ENCODE measurements at places on chromosomes 6 and 20.
A peak's percentile ranks its signal among the peaks of the same experiment; 100 is the strongest.

DNA sequence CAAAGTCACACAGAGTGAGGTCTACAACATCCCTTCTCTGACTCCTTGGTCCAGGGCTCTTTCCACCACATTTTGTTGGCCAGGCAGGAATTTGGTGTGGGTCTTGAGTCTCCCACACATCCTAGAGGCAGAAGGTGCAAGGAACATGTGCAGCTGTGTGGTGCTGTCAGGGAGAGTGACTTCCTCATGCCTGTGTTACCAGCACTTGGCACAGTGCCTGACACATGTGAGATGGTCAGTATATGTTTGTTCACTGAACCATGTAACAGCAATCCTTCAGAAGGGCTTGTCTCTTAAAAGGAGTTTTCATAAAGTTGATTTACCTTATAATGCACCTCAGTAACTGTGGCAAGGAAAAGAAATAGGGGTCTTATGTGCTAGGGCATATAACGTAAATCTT is 168.5 kb downstream of the CDC5L start:
- DNase-seq = no peak

DNA sequence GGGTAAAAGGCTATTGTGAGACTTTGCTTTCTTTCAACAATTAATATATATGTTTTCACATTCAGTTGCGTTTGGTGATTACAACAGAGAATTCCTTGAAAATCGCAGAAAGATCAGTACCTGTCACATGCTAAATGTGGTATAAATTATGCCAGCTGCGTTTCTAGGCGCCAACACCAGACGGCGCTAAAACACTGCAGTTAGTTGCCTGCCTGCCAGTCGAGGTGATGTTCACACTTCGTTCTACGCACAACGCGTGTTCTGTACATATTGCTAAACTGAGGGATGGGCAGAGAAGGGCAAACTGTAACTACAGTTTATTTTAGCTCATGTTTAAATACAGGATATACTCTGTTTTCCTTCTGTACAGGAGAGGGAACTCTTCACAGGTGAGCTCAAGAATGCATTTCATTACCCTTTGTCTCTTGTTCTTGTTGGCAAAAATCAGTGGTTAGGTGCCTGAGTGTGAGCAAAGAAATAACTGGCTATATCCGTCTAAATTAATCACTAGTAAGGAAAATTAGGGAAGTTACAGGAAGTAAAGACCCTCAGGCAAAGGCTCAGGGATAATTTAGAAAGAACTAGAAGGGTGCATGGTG is 100.1 kb upstream of the RGS17 start:
- DNase-seq = no peak

DNA sequence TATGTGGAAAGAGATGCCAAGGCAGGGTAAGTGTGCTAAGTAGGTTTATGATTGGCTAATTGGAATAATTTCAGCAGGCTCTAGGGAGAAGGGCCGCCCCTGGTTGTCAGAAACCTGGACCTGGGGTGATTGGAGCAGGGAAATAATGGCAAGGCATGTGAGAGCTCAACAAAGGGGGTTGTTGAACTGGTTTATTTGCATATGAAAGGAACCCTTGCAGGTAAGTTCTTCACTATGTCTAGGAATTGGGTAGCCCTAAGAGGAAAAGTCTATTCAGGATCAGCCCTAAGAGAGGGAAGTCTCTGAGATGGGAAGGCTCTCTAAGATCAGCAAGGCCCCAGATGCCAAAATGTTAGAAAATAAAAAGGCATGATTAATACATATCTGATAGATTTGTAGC is 175.4 kb upstream of the PRND start:
- no peak for DNase-seq

- DNase-seq = no peak
These were observed 141.9 kb upstream of the ENPP5 start for GRCh38 chr6:46312654-46313053.

- DNase-seq = no peak
These were observed 4.4 kb upstream of the OLIG3 start for GRCh38 chr6:137498481-137499190.

DNA sequence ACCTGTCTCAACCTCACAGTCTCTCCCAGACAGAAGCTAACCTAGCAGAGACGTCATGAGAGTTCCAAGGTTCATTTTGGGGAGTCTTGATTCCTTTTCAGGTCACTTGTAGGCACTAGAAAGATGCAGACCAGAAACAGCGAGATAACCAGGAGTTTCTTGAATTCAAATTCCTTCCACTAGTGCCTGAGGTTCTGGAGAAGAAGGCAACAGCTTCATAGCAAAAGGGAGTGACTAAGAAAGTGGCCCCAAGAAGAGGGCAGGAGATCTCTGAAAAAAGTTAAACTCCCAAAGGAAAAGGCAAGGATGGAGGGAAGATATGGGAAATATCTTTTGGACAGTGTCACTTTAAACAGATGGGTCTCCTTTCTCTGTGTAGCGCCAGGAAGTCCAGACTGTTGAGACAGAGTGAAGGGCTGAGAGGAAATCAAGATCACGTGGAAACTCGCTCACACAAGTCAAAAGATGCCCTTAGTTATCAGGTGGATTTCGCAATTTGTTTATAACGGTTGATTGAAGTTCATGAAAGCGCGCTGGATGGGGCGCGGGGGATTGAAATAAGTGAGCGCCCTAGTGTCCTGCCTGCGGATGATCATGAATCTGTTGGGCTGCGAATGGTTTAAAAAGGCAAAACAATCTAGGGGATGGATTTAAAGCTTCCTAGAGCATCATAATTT is 4.8 kb upstream of the PRSS16 start:
- DNase-seq = no peak

- no peak for DNase-seq
These were observed 243.1 kb upstream of the FLRT3 start for GRCh38 chr20:14580418-14581074.

- no peak for DNase-seq
These were observed 94.8 kb upstream of the CNKSR3 start for GRCh38 chr6:154605178-154605881.

DNA sequence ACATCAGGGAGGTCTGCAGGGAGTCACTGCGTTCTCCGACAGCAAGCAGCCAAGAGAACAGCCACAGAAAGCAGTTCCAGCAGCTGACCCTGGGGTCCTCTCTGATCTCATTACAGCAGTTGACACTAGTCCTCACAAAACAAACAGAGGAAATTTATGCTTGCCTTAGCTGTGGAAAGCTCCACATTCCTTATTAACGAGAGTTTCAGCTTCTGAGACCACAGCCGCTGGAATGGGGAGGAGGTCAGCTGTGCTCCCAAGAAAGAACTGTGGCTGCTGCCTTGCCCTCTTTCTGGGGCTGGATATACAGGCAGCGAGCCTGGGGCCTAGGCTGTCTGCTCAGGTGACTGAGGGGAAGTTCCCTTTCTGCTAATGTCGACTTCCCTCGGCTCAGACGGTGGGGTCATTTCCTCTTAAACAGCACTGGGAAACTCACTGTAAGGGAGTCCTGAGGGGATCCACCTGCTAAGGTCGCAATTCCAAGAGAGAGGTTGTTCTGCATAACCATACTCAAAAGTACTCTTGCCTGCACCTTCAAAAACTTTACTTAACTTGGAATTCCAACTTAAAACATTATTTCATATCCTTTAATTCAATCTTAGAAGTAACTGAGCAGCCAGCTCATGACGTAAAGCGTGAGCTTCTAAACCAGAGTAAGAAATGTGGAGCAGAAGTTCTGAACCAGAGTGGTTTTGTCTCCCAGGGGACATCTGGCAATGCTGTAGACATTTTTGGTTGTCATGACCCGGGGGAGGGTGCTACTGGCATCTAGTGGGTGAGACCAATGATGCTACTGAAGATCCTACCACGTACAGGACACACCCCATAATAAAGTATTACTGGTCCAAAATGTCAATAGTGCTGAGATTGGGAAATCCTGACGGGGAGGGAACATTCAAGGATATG is 80.3 kb downstream of the BACH2 start:
- no peak for DNase-seq

DNA sequence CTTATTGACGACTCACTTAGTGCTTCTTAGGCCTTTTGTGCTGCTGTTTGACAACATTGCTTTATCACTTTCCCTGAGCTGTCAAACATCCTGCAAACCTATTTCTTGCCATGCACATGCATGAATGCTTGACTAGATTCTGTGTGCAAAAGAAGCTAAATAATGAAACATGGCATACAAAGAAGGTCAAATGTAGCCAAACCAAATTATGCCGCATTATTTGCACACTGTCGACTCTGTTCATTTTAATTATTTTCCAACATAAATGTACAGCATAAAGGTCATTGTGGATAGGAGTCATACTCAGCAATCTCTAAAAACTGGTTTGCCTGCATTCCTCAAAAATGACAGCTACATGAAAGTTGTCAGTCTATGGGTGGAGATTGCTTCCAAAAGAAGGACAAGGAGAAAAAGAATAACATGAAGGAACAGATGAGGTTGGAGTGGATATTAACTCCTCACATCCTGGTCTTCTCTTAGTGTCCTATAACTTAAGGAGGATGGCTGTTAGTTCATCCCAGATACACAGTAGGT is 123.1 kb upstream of the STXBP5 start:
- DNase-seq = no peak

- DNase-seq = no peak
These were observed 70.3 kb upstream of the SLC22A23 start for GRCh38 chr6:3526962-3527650.

GRCh38 chr6:55617272-55617671 is 38.3 kb upstream of the HMGCLL1 start:
- peak; percentile 33 for DNase-seq

- DNase-seq = no peak
These were observed 163.2 kb upstream of the OLIG3 start for GRCh38 chr6:137657351-137657911.

DNA sequence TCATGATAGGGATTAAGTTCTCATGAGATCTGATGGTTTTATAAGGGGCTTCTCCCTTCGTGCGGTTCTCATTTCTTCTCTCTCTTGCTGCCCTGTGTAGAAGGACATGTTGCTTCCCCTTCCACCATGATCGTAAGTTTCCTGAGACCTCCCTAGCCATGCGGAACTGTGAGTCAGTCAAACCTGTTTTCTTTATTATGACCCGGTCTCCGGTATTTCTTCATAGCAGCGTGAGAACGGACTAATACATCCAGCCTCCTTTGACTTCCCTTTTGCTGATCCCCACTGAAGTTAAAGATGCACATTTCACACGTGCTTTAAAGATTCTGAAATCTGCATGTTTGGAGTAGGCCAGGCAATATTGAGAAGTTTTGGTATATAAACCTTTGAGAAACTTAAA is 543.1 kb downstream of the PRKN start:
- DNase-seq = no peak

GRCh38 chr6:126041516-126041915 is 55.2 kb downstream of the TRMT11 start:
- DNase-seq = no peak

GRCh38 chr6:105251689-105252088 is 71.9 kb upstream of the POPDC3 start:
- no peak for DNase-seq

GRCh38 chr6:90610301-90610750 is 23.5 kb upstream of the MAP3K7 start:
- DNase-seq = no peak

DNA sequence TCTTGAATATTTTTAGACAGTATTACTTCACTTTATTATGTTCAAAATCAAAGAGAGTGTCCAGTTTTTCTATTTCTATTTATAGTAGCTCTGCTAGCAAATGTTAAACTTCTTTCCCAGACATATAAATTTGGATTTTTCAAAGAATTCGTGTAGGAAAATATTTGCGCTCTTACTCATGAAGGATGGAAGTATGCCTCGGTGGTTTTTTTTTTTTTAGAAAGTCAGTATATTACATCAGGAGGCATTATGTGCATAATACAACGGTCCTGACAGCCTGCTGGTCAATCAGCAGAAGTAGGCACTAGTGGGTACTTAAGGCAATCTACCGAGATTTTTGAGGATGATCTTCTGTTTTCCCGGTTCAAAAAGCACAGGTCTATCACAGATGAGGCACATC is 249.3 kb downstream of the TBX18 start:
- DNase-seq = no peak

DNA sequence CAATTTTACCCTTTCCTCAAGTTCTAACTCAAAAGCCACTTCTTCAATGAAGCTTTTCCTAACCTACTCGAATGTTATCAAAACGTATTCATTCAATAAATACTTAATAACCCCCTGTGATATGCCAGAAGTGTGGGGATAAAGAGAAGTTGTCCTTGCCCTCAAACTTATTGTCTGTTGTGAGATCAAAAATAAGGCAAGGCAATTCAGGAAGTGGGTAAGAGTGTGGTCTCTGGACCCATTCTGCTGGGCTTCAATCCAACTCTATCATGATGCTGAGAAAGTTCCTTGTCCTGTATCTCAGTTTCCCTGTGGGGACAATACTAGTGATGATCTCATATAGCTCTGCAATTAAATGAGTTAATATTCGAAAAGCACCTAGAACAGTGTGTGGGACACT is 92.8 kb downstream of the PRDM1 start:
- DNase-seq = no peak

DNA sequence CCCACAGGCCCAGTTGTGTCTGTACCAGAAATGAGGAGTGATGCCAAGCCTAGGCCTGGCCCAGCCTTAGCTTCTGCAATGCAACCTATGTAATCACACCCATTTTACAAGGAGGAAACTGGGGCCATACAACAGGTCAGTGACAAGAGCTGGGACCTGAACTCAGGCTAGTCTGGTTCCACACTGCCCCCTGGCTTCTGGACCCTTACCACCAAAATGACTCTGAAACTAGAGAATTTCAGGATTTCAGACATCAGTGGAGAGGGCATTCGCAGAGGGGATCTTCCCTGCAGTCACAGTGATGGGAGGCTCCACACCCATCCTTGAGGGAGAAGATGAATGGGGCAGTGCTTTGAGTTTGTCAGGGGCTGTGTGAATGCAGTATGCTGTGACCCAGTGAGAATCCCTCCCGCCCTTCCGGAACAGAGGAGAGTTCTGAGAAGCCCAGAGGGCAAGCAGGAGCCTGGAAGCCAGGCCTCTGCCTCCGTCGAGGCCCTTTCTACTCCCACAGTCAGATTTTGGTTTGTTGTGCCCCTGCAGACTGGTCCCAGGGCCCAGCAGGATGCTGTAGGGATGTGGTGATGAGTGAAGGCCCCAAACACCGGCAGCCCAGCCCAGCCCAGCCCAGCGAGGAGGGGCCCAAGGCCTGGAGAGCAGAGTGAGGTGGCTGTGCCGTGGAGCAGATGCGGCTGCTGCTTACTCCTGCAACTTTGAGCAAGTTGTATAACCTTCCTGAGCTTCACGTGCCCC is 48.1 kb upstream of the MYL9 start:
- no peak for DNase-seq

- no peak for DNase-seq
These were observed 422.6 kb downstream of the QKI start for GRCh38 chr6:163836876-163837690.

GRCh38 chr20:47719625-47720024 is 65.7 kb downstream of the SULF2 start:
- no peak for DNase-seq

GRCh38 chr20:5214826-5215225 is 88.0 kb downstream of the CDS2 start:
- no peak for DNase-seq

DNA sequence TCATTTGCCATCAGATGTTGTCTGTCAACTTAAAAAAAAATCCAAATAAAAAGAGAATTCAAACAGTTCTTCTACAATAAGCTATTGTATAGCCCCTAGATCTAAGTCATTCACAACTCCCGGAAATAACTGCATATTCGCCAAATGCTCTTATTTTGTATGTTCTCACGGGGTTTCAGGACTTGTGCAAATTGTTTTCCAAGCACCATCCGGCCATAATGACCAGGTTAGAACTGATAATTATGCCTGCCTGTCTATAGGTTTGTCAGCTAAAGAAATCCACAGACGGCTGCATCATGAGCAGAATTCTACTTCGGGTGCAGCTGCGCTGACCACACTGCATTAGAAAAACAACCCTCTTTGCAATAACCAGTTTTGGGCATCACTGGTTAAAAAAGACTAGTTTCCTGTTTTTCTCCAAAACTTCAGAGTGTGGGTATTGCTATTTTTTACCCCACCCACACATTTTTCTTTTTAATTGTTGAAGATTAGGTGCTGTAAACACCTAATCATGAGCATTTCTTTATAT is 87.7 kb downstream of the HIVEP2 start:
- no peak for DNase-seq
